ENCODE measurements at places on chromosomes 7 and 10.

DNA sequence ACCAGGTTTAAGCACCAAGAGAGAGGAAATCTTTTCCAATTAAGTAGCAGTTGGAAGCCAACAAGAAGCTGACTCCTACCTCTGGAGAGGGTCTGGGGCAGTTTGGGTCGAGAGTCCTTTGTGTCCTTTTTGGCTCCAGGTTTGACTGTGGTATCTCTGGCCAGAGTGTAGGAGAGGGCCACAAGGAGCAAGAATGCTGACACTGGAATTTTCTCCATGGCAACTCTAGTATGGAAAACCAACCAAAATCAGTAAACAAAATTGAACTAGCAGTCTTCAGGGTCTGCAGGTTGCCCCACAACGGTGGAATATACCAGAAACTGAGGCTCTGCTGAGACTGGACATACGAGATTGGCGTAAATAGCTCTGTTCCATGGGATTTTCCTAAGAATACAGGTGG, 3.2 kb downstream of the AGR2 start:
- DNase-seq = no peak

DNA sequence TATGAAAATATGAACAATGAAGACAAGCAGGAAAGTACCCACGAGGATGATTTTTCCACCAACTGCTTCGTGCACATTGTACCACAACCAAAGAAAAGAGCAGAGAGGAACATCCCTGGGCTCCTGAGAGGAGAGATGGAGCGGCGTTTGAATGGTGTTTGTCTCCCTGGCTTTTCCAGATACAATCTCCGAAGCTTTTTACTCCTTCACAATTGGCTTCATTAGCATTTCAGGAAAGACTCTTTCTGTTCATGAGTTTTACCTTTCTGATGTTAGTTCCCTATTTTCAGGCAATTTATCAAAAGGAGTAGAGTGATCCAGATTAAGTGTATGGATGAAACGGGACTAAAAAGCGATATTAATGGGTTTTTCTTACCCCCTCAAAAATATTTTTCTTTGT, 49.3 kb downstream of the LYZL2 start:
- no peak for DNase-seq

- no peak for DNase-seq
Measured at GRCh38 chr7:130349911-130350782, 5.5 kb downstream of the CPA5 start.

GRCh38 chr7:37110660-37111424, 337.8 kb downstream of the ELMO1 start:
- DNase-seq = no peak

GRCh38 chr10:79379512-79380124, 32.3 kb downstream of the PPIF start:
- DNase-seq = no peak

GRCh38 chr10:46283580-46284285, 3.1 kb upstream of the ANTXRL start:
- no peak for DNase-seq

DNA sequence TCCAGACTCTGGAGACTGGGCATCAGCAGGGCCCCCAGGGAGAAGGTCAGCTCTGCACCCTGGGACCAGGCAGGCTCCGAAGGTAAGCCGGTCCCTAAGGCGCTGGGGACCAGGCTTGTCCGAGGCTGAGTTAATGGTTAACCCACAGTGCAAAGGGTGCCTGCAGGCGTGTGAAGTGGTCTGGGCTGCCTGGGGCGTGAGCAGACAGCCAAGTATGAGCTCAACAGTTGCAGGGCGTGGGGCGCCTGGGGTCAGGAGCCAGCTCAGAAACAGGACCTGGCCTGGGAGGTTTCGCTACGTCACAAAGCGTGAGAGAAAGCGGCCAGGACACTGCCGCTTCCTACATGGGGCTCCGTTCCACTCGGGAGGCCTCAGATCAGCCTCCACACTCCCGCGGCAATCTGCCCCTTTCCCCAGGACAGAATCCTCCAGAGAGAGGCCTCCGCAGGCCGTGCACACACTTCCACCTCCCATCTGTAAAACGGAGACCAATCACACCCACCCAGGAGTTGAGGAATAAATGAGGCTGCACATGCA, 16.0 kb downstream of the PDGFA start:
- no peak for DNase-seq

DNA sequence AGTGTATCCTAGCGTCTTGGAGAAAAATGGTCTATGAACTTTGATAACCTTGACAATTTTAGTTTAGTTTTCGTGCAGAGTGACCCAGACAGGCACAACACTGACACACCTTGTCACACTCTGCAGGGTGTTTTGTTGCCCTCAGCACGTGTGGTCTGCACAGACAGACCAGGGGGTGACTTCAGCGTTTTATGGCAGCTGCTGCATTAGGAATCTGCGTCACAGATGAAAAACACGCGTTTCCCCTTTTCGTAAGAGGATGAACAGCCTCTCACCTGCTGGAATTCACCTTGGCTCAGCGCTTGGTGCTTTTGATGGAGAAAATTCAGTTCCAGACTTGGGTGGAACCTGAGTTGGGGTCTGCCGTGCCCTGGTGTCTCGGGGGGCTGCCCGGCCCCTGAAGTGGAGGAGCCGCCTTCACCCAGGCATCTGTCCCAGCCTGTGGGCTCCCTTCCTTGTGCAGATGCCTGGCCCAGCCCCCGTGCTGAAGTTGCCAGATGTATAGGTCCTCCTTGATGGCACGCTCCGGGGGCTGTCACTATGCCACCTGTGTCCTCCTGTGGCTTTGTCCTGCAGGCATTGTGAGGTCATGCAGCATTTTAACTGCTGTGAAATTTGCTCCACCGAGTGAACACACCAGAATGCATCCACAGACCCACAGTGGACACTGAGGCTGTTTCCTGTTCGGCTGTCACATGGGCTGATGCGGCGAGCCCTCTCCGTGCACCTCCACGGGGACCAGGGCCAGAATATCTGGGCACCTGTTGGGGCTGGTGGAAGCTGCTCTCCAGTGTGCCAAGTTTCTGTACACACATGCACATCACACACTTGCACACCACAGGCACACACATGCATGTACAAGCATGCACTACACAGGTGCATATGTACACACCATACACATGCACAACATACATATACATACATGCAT, 18.3 kb downstream of the INPP5A start:
- DNase-seq = no peak

GRCh38 chr10:34845070-34845469, 30.0 kb upstream of the PARD3 start:
- no peak for DNase-seq

GRCh38 chr10:91200314-91201212, 19.9 kb upstream of the PCGF5 start:
- no peak for DNase-seq

- DNase-seq = no peak
Measured at GRCh38 chr10:2700626-2701305, 366.6 kb upstream of the PFKP start.

- no peak for DNase-seq
Measured at GRCh38 chr10:11194859-11195586, 177.4 kb downstream of the CELF2 start.

DNA sequence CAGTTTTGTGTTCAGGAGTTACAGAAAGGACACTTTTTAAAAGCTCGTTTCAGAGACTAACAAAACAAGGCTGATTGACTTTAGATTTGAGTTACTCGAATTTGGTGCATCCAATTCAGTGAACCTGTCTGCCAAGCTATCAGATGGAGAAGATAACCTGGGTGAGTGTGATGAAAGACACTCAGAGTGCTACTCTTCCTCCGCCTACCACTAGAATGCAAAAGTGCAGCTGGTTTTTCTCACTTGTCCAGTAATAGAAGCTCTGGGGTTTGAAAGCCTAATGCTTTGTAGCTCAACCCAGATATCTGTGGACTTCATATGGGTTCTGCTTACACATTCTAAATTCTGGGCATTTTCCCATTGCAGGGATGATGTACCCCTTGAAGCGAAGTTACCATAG, 82.8 kb upstream of the NPY start:
- DNase-seq = no peak

DNA sequence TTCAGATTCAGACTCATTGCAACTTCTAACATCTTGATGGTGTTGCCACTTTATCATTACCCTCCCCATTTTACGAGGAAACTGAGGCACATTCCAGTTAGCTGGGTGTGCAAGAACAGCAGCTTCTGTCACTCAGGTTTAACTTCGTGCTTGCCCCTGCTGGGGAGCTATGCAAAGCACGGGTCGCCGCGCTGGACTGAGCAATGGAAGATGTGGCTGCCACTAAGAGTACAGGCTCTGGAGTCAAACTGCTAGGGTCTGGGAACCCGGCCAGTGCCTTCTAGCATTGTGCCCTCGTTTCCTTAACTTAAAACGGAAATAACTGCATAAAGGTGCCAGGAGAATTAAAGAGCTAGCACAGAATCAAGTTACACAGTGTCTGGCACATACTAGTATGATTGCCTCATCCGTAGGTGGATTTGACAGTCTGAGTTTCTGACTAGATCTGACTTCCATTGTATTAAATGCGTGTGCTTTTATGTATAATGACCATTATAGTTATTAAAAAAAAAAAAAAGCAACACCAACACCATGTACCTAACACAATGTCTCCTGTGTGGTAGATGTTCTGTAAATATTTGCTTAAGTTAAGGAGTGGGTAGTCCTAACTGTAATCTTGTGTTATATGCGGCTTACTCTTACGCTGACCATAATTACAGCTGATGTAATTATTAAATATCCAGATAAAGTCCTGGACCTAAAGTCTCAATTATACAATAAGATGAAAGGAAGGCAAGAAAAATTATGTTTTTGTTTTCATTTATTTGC, 842 bp downstream of the ZNF22 start:
- peak; percentile 79 for DNase-seq

GRCh38 chr7:25646726-25647413, 418.6 kb upstream of the NPVF start:
- no peak for DNase-seq

- no peak for DNase-seq
Measured at GRCh38 chr10:85919491-85920021, 447.0 kb downstream of the GRID1 start.

- no peak for DNase-seq
Measured at GRCh38 chr7:93883078-93883916, 7.3 kb downstream of the TFPI2 start.

GRCh38 chr10:62443866-62444265, 69.7 kb downstream of the ZNF365 start:
- no peak for DNase-seq

- no peak for DNase-seq
Measured at GRCh38 chr7:103985565-103986126, 3.8 kb downstream of the RELN start.

- no peak for DNase-seq
Measured at GRCh38 chr10:28790146-28790545, 112.8 kb downstream of the BAMBI start.

Measured in NCI-H2029 treated with DMSO at 0.1 percent for 48 hours (cell line).